ENCODE measurements at places on chromosomes 7 and 10. TPM values are rescaled to one million over a fixed set of nuclear protein-coding genes. Genes with fewer than 3 reads are reported as not detected.
A peak's percentile ranks its signal among the peaks of the same experiment; 100 is the strongest.

GRCh38 chr7:42611961-42612360 lies 299.9 kb downstream of the C7orf25 start:
- no peak overlapping the region for H3K4me3 ChIP-seq
- no peaks in the 10 kb centered on the region for H3K4me1 ChIP-seq
- no peaks in the 10 kb centered on the region for H3K27me3 ChIP-seq
- H3K27ac ChIP-seq, result no peak overlapping the region
- no peak for DNase-seq

The HYAL4 gene
- not detected for total RNA-seq

DNA sequence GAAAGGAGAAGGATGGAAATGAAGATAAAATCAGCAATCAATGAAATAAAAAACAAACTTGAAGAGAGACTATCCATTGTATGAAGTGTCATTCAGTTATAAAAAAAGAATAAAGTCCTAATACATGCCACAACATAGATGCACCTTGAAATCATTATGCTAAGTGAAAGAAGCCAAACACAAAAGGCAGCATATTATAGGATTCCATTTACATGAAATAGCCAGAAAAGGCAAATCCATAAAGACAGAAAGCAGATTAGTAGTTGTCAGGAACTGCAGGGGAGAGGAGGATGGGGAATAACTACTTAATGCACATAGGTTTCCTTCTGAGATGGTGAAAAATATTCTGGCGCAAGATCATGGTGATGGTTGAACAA lies 6.6 kb upstream of the PON1 start:
- H3K4me3 ChIP-seq, result peak overlapping the region; percentile 27
- peak overlapping the region; percentile 52 for H3K27ac ChIP-seq
- H3K36me3 ChIP-seq, result no peaks in the 10 kb centered on the region
- H3K4me1 ChIP-seq, result no peaks in the 10 kb centered on the region
- DNase-seq, result no peak
- H3K27me3 ChIP-seq, result no peaks in the 10 kb centered on the region

The GNAT3 gene
- not detected for total RNA-seq

DNA sequence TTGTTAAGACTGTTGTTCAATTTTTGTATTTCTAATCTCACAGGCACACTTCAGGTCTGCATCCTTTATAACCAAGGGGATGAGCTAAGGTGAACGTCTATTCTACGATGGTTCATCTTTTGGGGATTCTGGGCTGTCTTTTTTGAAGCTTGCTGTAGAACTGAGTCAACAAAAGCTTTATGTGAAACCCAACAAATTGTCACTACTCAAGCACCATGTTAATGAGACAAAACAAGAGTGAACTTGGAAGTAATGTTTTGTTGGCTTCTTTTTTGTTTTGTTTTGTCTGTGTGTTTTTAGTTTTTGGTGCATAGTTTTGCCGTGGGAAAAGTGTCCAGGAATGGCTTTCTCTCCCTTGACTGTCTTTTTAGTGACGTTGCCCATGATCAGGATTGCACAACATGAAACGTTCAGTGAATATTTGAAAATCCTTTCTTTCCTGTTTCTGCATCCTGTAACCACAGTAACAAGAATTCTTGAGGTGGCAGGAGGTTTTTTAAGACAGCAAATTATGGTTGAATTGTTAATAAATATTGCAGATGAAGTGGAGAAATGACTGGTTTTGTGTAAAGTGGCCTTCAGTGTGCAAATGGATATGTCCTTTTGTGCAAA lies 65.6 kb downstream of the WIPF3 start:
- no peaks in the 10 kb centered on the region for H3K27me3 ChIP-seq
- H3K27ac ChIP-seq, result no peak overlapping the region
- H3K36me3 ChIP-seq, result no peaks in the 10 kb centered on the region

GRCh38 chr7:51243631-51244030 lies 73.0 kb downstream of the COBL start:
- DNase-seq, result no peak
- H3K36me3 ChIP-seq, result no peaks in the 10 kb centered on the region
- no peak overlapping the region for H3K27ac ChIP-seq
- no peak overlapping the region for H3K4me3 ChIP-seq
- no peaks in the 10 kb centered on the region for H3K4me1 ChIP-seq

The GRK5 gene
- total RNA-seq, result 7.7 TPM

The FFAR4 gene
- 0.13 TPM for total RNA-seq

The SFTPA2 gene
- total RNA-seq, result not detected

The GNGT1 gene
- total RNA-seq, result not detected

GRCh38 chr10:26528715-26529393 lies 90.7 kb downstream of the APBB1IP start:
- peaks cover 55% of the 10 kb centered on the region for H3K36me3 ChIP-seq
- H3K27me3 ChIP-seq, result no peaks in the 10 kb centered on the region
- no peak for DNase-seq

GRCh38 chr10:33027088-33027487 lies 69.1 kb upstream of the ITGB1 start:
- no peak overlapping the region for H3K4me3 ChIP-seq
- H3K27me3 ChIP-seq, result no peaks in the 10 kb centered on the region
- no peaks in the 10 kb centered on the region for H3K4me1 ChIP-seq
- DNase-seq, result no peak
- no peak overlapping the region for H3K27ac ChIP-seq

The ADIRF gene
- 27.4 TPM for total RNA-seq

The LEP gene
- not detected for total RNA-seq

GRCh38 chr7:6479067-6479466 lies 31.3 kb upstream of the DAGLB start:
- no peaks in the 10 kb centered on the region for H3K27me3 ChIP-seq
- H3K4me1 ChIP-seq, result peaks cover 11% of the 10 kb centered on the region
- no peak overlapping the region for H3K27ac ChIP-seq
- peaks cover 18% of the 10 kb centered on the region for H3K36me3 ChIP-seq
- no peak for DNase-seq
- no peak overlapping the region for H3K4me3 ChIP-seq

DNA sequence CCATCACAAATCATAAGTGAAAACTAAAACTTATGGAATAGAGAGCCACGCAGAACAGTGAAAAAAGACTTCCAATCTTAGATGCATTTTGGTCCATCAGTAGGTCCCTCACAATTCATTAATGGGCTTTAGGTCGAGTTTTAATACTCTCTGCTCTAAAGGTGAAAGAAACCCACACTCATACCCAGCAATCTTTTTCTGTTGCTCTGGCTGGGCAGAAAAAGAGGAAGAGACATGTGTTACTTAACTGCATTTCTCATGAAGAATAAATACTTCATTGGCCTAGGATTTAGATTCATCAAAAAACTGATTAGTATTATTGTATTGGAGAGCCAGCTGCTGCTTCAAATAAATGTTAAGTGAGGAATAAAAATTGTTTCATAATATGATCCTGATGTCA lies 645.7 kb downstream of the PHTF2 start:
- no peak overlapping the region for H3K4me3 ChIP-seq
- H3K27me3 ChIP-seq, result no peaks in the 10 kb centered on the region
- DNase-seq, result no peak
- H3K4me1 ChIP-seq, result no peaks in the 10 kb centered on the region
- H3K36me3 ChIP-seq, result no peaks in the 10 kb centered on the region
- no peak overlapping the region for H3K27ac ChIP-seq

- H3K4me1 ChIP-seq, result no peaks in the 10 kb centered on the region
- H3K36me3 ChIP-seq, result no peaks in the 10 kb centered on the region
Measured at GRCh38 chr7:68789597-68789996, 808.7 kb upstream of the AUTS2 start.

DNA sequence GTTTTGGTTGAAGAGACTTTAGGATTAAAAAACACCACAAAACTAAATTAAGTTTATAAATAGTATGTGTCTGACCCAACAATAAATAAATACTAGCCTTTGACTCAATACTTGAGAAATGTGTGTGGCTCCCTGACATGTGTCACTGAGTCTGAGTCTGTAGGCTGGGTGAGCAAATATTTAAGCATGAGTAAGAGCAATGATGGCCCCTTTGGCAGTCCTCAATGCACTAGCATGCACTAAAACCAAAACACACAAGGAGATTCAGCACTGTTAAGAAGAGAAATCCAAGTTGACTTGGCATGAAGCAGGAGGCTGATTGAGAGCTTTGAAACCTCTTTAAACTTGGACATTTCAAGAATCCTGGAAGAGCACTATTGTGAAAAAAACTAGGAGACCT lies 37.1 kb downstream of the CCDC71L start:
- H3K27ac ChIP-seq, result peak overlapping the region; percentile 17
- H3K36me3 ChIP-seq, result no peaks in the 10 kb centered on the region
- H3K4me1 ChIP-seq, result no peaks in the 10 kb centered on the region

DNA sequence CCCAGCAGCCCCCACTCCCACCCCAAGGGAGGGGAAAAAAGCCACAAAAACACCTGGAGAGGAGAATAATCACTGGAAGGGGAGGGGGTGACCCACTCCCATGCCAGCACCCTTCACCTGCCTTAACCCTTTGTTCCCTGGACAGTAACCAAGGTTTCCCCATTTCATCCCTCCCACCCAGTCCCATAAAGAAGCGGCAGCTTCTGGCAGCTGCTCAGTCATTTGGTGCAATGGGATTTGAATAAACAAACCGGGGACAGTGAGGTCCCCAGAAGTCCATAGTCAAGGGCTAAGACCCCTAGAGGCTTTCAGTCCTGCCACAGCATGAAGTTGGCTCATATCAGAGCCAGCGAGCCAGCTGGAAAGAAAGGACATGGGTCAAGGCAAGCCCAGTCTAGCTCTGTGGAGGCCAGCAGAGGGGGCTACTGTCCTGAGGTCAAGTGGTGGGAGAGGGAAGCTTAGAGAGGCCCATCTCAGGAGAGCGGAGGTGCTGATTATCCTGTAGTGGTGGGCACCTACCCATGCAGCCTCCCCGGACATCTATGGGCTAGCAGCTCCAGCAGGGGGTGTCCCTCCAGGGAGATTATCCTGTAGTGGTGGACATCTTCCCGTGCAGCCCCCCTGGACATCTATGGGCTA lies 58.9 kb upstream of the LBX1 start:
- H3K27me3 ChIP-seq, result peaks cover 3% of the 10 kb centered on the region
- H3K4me1 ChIP-seq, result peaks cover 16% of the 10 kb centered on the region
- no peaks in the 10 kb centered on the region for H3K36me3 ChIP-seq
- H3K4me3 ChIP-seq, result no peak overlapping the region

- no peak overlapping the region for H3K4me3 ChIP-seq
- H3K36me3 ChIP-seq, result no peaks in the 10 kb centered on the region
- DNase-seq, result no peak
Measured at GRCh38 chr10:3623746-3624145, 161.3 kb downstream of the KLF6 start.
